ENCODE measurements at places on chromosomes 5 and 9.

DNA sequence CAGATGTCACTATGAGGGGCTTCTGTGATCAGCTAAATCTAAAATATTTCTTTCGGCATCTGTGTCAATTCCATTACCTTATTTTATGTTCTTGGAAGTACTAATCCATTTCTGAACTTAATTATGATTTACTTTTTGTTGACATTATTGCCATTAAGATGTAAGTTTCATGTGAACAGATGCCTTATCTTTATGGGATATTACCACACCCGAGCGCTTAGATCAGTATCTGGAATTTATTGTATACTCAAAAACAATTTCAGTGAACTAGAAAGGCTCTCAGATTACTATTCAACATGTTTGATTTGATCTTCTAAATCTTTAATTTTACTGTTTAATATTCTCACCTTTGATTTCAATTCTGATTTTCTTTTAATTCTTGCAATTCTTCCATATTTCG, 567.7 kb upstream of the TLE4 start:
- no peak for DNase-seq

GRCh38 chr5:159331093-159331973, 1.0 kb upstream of the IL12B start:
- DNase-seq = peak; percentile 92

- no peak for DNase-seq
Measured at GRCh38 chr5:167731951-167732350, 559.5 kb upstream of the WWC1 start.

GRCh38 chr5:93791518-93791972, 50.1 kb upstream of the POU5F2 start:
- DNase-seq = peak; percentile 53

DNA sequence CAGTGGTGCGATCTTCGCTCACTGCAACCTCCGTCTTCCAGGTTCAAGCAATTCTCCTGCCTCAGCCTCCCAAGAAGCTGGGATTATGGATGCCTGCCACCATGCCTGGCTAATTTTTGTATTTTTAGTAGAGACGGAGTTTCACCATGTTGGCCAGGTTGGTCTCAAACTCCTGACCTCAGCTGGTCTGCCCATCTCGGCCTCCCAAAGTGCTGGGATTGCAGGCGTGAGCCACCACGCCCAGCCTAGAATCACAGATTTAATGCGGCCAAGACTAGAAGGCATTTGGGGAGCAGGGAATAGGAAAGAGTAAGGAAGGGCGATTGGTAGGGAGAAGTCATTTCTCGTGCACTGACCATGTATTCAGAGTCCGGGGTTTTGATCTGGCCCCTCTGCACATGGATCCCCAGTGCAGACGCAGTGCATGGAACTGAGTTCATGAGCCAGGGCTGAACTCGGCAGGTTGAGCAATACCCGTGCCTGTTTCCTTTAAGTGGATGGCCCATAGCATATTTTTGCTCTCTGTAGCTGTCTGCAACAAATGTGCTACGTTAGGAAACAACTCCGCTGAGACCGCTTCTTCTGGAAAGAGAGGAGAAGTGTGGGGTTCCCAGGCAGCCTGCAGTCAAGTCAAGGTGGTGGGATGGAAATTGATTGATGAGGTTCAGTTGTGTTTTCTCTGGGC, 3.4 kb upstream of the HMCN2 start:
- DNase-seq = no peak

GRCh38 chr9:78612091-78612490, 315.2 kb downstream of the PSAT1 start:
- no peak for DNase-seq

DNA sequence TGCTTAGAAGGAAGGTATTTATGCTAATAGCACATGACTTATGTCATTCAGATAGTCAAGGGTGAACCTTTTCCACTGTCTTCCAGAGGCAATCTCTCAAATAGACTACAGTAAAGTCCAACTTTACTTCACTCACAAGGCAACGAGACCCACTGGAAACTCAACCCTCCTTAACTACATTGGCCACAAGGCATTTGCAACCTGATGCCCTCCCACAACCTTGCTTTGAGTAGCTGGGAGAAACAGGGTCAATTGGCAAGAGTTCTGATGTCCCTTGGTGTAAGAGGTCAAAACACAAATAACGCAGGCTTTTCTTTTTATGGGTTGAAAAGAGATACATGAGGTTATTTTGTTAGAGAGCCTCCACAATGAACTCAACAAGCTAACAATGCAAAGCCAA, 6.1 kb downstream of the GAS1 start:
- DNase-seq = no peak

GRCh38 chr9:88025411-88026117, 51.2 kb upstream of the CDK20 start:
- no peak for DNase-seq

DNA sequence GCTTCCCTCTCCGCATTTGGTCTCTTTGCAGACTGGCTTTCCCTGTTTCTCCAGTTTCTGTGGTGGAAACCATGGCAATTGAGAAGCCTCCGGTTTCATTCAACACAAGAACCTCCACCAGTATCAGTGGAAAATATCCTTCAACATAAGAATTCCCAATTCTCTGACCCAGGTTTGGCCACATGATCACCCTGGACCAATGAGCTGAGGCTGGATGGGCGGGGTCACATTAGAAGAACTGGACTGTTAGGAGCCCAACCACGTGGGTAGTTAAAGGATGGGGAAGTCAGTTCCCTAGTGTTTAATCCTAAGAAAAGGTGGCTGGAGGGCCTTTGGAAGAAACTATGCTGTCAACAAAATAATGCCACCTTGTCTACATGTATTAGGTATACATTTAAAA, 336.3 kb downstream of the DMRT2 start:
- DNase-seq = no peak

DNA sequence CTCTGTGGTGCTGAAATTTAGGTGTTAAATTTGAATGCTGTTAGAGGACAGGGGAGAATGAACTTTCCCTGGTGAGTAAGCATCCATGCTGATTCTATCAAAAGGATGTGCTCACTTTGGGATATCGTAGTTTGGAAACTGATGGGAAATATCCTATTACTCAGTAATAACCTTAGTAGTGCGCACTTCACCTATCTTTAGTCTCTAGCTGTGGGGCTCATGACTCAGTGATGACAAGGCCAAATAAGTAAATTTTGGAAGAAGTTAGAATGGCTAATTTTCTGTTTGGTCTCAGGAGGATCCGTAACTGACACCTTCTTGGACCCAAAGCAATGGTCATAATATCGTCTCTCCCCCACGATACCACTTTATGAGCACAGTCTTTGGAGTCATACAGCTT, 448.4 kb downstream of the PSAT1 start:
- DNase-seq = no peak

- no peak for DNase-seq
Measured at GRCh38 chr5:20609126-20609525, 621.1 kb upstream of the CDH18 start.

- DNase-seq = no peak
Measured at GRCh38 chr9:81559709-81560108, 129.6 kb downstream of the TLE1 start.

DNA sequence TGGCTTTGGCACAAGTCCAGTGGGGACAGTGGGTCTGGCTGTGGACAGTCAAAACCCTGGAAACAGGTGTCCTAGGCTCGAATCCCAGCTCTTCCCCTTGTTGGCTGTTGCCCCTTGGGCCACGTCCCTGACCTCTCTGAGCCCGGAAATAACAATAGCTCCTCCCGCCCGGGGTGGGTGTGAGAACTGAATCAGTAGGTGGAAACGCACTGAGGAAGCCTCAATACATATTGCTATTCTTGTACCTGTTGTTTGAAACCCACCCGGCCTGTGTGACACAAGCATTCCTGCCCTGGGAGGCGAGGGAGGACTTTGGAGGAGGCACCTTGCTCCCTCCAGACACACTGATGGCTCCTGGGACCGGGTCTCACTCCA, 134.1 kb downstream of the OLFM1 start:
- DNase-seq = no peak

GRCh38 chr5:93611976-93612854, 29.2 kb downstream of the NR2F1 start:
- peak; percentile 68 for DNase-seq

DNA sequence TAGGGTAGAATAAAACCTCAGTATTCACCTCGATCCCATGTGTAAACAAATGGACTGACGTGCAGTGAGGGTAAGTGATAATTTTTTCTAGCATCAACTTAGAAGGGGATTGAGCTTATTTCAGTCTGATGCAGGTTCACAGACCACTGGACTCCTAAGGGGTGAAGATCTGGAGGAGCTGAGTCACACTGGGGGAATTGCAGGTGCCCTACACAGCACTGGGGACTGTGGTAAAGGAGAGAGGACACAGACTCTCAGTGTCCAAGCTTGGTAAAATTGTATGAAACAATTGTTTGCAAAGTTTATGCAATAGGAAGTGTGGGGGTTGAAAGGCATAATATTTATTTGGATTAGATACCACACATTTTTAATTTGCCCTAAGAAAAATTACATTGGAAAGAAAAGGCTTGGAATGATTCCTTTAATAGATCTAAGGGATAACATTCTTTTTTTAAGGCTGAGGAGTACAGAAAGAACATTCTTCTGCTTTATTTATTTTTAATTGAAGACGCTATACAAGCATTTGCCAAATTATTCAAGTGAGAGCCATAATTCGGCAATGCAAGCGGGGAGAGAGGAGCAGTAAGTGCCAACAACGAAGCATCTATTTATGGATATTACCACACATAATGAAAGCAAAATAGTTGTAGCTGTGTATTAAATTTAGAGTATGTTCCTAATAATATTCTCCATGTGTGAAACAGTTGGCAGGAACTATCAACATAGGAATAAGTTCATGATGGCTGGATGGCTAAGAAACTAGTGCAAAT, 766.9 kb upstream of the ADAMTS16 start:
- no peak for DNase-seq

DNA sequence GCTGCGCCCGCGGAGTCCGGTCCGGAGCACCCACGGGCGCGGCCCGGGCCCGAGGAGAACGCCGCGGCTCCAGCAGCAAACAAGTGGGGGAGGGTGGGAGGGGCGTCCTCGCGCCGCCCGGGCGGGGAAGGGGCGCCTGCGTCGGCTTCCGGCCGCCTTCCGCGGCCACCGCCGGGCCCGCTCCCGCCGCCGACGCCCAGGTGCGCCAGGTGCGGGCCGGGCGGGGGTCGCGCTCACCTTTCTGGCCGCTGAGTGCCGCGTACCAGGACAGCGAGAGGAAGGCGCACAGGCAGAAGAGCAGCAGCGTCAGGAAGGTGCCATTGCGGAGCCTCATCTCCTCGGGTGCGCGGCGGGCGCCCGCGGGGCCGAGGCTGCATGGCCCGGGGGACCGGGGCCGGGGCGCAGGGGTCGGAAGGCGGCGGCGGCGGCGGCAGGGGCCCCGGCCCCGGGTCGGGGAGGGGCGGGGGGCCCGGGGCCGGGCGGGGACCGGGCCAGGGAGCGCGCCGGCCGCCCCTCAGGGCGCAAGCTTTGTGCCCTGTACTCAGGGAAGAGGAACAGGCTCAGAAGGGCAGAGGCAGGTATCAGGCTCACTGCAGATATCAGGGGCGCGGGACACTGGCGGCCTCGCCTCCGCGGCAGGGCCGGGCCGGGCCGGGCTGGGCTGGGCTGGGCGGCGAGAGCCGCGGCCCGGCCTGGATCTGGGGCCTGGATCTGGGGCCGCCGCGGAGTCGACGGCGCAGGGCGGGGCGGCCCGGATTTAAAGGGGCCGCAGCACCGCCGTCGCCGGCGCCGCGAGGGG, at the start of gene MGAT4B:
Gene MGAT4B, minus strand, starts transcription at position 617 of the 799 bp plus-strand sequence. Its CDS starts 283 bp downstream, at position 334.
- peak; percentile 79 for DNase-seq

- no peak for DNase-seq
Measured at GRCh38 chr9:124521142-124521541, 13.9 kb upstream of the NR5A1 start.

DNA sequence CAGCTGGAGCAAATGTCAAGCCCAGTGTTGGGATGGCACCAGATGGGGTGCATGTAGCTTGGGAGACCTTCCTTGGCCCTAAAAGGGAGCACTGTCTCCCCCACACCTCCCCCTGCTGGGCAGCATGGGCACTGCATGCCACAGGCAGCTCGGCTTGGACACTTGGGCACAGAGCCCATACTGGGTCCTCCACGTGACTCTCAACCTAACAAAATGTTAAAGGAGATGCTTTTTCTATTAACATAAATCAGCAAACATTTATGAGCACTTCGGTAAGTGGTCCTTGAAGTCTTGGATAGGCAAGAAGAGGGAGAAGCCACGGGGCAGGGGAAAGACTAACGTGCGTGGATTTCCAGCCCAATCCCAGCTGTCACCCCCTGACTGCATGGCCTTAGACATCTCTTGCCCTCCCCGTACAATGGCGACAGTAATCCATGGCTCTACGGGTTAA, 23.9 kb upstream of the MAPK9 start:
- peak; percentile 70 for DNase-seq

DNA sequence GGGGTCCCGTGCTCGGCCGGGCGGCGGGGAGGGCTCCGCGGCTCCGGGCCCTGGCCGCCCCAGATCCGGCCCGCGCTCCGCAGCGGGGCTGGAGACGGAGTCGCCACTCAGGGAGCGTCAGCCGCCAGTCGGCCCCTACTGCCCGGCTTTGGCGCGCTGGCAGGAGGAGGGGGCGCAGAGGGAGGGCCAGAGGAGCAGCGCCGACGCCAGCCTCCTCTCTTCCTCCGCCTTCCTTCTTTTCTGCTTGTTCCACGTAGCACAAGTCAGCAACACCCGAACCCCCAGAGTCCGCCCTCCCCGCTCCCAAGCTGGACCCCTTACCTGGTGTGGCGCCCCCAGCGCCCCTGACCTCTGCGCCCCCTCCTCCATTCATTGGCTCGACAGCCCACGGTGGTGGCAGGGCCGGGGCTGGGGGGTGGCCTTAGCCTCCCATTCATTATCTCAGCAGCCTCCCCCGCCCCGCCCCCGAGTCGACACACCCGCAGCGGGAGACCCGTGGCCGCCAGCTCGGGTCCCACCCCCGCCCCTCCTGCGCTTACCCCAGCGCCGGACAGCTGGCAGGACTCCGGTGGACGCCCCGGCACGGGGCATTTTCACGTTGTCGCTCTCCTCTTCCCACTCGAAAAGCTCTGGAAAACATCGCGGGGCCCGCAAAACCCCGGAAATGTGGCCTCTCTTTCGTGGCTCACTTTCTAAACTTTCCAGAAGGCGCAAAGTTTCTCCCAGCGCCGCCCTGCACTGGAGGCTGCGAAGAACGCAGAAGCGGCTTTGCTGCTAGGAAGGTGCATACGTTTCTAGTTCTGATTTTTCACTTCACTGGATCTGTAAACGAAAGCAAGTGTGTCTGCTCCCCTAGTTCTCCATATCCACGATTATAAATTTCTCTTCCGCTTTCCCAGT, at the start of gene LPAR1:
Gene LPAR1, minus strand, starts transcription at position 140 of the 900 bp plus-strand sequence. CDS start 66,353 bp downstream, outside the sequence.
- DNase-seq = peak; percentile 63

- DNase-seq = no peak
Measured at GRCh38 chr5:148934895-148935400, 108.5 kb downstream of the ADRB2 start.

- DNase-seq = no peak
Measured at GRCh38 chr5:55313870-55314617, 6.3 kb downstream of the MTREX start.

GRCh38 chr5:120901199-120901598, 437.1 kb downstream of the PRR16 start:
- no peak for DNase-seq

GRCh38 chr5:1789834-1790471, 9.7 kb downstream of the MRPL36 start:
- DNase-seq = no peak

DNA sequence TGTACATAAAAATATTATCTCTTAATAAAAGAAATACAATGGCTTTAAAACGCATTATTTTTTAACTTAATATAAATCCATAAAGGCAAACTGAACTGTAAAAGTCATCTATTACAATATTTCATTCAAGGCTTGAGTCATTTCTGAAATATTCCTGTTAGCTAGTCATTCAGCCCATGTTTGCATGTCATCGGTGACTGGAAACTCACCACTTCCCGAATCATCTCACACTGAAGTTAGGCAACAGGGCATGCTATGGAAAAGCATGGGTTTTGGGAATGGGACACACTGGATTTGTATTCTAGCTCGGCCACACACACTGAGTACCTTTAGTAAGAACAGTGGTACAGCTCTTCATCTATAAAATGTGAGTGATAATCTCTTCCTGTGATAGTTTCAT, 691.1 kb upstream of the C9orf72 start:
- DNase-seq = no peak
